SJCRH30 (cell line): ENCODE measurements at places on chromosomes 11 and 22.

GRCh38 chr11:83350187-83350586 lies 64.0 kb upstream of the CCDC90B start:
- no peaks in the 10 kb centered on the region for H3K27me3 ChIP-seq
- H3K27ac ChIP-seq: no peak overlapping the region
- H3K36me3 ChIP-seq: no peaks in the 10 kb centered on the region

DNA sequence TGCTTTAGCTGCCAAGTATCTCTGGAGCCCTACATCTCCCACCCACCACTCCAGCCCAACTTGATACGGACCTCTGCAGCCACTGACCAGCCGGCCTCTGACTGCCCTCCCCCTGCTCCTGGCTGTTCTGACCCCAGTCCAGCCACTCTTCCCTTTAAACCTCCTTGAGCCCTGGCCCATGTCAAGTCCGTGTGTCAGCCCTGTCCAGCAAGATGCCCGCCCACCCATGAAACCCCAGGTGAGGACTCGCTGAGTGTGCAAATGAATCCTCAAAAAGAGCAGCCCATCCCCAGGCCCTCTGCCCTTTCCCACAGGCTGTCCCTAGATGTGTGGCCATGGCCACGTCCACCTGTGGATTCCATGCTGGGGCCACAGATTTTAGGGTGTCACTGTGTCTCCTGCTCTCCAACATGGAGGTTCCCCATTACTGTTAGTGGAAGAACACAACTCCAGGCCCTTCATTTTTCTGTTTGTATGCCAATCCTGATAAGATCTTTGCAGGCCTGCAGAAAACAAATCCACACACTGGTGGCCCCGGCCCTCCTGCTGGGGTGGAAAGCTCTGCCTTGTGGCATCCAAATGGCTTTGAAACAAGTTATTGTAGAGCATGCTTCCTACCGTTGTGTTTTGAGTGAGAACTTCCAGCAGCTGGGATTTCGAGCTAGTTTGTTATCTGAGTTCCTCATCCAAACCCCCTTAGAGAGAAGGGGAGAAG lies 22.7 kb upstream of the ADORA2A start:
- H3K27me3 ChIP-seq: no peaks in the 10 kb centered on the region
- H3K36me3 ChIP-seq: peaks cover 16% of the 10 kb centered on the region
- DNase-seq: no peak

GRCh38 chr11:78112582-78113275 lies 26.7 kb downstream of the ALG8 start:
- H3K27me3 ChIP-seq: no peaks in the 10 kb centered on the region
- no peak for DNase-seq
- H3K4me3 ChIP-seq: no peak overlapping the region
- peaks cover 2% of the 10 kb centered on the region; the same call in 1 of the 2 replicates for H3K4me1 ChIP-seq

GRCh38 chr11:68146704-68147474 lies 25.7 kb upstream of the CHKA start:
- DNase-seq: peak; percentile 67
- H3K27ac ChIP-seq: no peak overlapping the region
- no peaks in the 10 kb centered on the region for H3K27me3 ChIP-seq
- H3K4me1 ChIP-seq: peaks cover 4% of the 10 kb centered on the region; the same call in 1 of the 2 replicates
- no peak overlapping the region for H3K4me3 ChIP-seq
- H3K36me3 ChIP-seq: no peaks in the 10 kb centered on the region

DNA sequence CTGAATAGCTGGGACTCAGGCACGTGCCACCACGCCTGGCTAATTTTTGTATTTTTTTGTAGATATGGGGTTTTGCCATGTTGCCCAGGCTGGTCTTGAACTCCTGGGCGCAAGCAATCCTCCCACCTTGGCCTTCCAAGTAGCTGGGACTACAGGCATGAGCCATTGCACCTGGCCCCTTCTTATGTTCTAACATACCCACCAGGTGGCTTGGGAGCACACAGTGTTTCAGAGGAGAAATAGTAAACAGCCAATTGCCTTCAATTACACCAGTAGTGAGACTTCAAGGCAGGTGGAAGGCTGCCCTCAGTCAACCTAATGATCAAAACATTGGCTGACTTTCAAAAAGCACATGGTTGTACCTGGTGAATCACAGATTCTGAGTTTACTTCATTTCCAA lies 167.2 kb downstream of the SWAP70 start:
- no peak overlapping the region for H3K4me3 ChIP-seq
- H3K27ac ChIP-seq: no peak overlapping the region
- H3K36me3 ChIP-seq: no peaks in the 10 kb centered on the region
- H3K4me1 ChIP-seq: no peaks in the 10 kb centered on the region
- no peaks in the 10 kb centered on the region for H3K27me3 ChIP-seq
- DNase-seq: no peak

- DNase-seq: no peak
- H3K4me1 ChIP-seq: no peaks in the 10 kb centered on the region
- H3K4me3 ChIP-seq: no peak overlapping the region
- no peaks in the 10 kb centered on the region for H3K27me3 ChIP-seq
These were observed 62.8 kb downstream of the DDX10 start for GRCh38 chr11:108727665-108728064.

- no peak overlapping the region for H3K27ac ChIP-seq
- no peaks in the 10 kb centered on the region for H3K27me3 ChIP-seq
- H3K4me1 ChIP-seq: no peaks in the 10 kb centered on the region
- H3K4me3 ChIP-seq: no peak overlapping the region
- no peaks in the 10 kb centered on the region for H3K36me3 ChIP-seq
These were observed 6.8 kb upstream of the TMEM123 start for GRCh38 chr11:102459393-102459792.

DNA sequence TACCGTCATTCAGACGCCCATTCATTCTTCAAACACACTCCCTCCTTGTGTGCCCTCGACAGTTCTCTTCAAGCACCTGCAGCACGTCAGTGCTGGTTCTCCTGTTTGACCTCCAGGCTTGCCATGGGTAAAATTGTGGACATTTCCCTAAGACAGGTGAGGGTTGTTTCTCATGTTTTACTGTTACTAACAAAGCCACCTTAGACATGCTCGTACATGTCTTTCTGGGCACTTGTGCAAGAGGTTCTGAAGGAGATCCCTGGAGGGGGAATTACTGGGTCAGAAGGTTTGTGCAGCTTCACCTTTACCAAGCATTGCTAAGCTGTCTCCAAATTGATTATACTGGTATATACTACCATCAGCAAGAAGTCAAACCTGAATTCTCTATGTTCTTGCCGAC lies 189.7 kb upstream of the TMEM45B start:
- H3K27ac ChIP-seq: no peak overlapping the region
- H3K4me1 ChIP-seq: no peaks in the 10 kb centered on the region
- H3K4me3 ChIP-seq: no peak overlapping the region

DNA sequence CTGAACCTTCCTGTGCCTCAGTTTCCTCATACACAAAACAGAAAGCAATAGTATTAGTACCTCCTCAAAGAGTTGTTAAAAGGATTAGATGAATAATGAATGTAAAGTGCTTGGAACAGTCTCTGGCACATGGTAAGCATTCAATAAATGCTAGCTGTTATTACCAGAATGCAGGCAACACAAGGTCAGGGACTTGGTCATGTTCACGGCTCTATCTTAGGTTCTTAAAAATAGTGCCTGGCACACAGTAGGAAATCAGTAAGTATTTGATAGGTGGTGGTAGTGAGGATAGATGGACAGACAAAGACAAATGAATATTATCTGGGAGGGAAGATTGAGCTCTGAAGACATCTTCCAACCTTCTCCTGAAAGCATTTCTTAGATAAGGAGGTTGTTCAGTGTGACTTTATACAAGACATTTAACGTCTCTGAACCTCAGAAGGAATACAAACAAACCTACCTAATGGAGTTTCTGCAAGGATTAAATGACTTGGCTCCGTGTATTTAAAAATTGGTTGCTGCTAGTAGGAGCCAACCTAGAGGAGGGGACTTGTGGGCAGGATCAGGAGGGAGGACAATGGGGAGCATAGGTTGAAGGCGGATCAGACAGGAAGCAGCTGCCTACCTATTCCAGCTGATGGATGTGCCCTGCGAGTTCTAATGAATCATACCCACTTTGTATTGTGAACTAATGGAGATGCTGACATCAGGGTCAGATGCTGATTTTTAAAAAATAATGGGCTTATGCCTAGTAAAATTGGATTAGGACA lies 94.1 kb downstream of the DBX1 start:
- H3K4me3 ChIP-seq: no peak overlapping the region
- H3K36me3 ChIP-seq: peaks cover 88% of the 10 kb centered on the region

DNA sequence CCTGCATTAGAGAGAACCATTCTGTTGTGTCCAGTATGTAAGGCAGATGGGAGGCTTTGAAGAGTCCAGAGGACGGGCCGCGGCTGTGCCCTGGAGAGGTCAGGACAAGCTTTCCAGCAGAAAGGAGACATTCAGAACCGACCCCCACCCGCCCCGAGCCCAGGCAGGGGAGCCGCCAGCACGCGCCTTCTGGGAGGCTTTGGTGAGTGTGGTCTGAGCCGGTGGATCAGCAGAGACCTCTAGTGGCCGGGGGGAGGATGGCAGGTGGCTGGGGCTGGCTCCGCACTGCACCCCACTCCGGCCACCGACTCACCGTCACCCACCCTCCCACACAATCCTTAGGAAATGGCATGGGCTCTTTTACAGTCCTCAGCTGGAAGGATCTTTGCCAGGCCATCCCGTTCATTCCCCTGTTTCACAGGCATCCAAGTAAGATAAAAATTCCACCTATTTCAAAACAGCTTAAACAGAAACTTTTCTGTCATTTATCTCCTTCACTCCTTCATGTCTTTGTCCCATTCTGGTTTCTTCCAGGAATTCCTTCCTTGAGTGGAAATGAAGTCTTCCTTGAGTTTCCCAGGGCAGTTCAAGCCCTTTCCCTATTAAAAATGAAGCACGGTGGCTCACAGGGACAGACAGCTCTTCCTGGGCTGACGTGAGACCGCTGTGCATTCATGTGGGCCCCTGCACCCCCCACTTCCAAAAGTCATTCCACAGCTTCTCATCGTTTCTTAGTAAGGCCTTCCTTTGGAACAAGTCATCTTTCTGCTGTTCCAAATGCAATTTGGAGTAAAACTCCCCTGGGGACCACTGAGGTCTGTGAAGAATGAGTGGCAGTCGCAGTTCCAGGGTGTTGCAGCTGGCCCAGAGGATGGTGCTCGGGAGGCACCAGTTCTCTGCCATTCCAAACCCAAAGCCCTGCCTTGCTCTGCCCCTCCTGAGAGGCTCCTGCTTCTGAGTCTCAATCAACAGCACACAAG lies 91.0 kb downstream of the FEZ1 start:
- no peaks in the 10 kb centered on the region for H3K36me3 ChIP-seq
- peak; percentile 81 for DNase-seq
- peak overlapping the region; percentile 35 for H3K4me3 ChIP-seq
- peak overlapping the region; percentile 98 for H3K27ac ChIP-seq
- H3K27me3 ChIP-seq: no peaks in the 10 kb centered on the region

DNA sequence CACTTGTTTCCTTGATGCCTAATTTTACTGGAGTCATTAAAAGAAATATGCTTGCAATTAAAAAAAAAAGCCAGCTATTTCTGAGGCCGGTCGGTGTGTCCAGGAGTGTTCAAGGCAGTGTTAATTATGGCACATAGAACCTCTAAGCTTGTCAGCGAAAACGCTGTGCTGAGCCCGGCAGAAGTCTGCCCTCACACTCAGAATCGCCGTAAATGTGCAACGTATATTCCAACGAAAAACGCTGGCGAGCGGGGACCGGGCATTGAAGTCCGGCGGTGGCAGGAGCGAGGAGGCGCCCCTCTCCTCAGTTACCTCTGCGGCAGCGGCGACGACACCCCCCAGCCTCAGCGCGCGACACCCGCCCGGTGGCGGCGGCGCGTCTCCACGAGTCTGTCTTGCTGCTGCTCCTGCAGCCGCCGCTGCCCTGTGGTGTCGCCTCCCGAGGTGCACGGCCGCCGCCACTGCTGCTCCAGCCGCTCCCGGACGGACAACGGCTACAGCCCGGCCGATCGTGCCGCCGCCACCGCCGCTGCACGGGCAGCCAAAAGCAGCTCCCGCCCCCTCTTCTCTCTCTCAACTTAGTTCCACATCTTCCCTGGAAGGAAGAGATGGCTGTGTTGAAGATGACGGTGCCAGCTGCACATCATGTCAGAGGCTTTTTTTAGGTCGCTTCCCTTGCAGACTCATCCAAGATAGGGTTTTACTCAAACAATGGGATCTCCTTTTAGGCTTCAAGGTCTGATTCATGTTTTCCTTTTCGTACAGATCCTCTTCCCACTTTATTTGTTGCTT lies 56.0 kb downstream of the JAM3 start:
- DNase-seq: no peak
- H3K27me3 ChIP-seq: no peaks in the 10 kb centered on the region
- H3K36me3 ChIP-seq: peaks cover 19% of the 10 kb centered on the region; the same call in 1 of the 2 replicates
- H3K27ac ChIP-seq: no peak overlapping the region
- peaks cover 19% of the 10 kb centered on the region for H3K4me1 ChIP-seq

DNA sequence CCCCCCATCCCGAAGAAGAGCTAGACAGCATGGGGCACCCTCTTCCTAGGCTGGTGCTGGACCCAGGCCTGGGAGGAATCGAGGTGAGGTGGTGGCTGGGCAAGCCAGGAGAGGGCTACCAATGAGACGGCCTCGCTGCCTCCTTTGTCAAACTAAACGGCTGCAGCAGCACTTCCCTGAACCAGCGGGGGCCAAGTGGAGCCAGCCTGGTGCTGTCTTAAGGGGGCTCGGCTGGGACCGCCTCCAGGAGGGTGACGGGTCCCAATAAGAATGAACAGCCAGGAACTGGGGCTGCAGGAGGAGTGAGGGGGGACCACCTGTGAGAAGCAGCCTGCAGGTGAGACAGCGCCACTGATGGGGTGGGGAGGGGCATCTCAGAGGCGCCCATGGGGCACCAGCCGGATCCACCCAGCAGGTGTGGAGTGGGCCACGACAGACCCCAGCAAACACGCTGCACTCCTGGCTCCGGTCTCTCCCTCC lies 17.1 kb downstream of the IFT27 start:
- DNase-seq: no peak
- no peak overlapping the region for H3K27ac ChIP-seq
- no peaks in the 10 kb centered on the region for H3K4me1 ChIP-seq

- DNase-seq: no peak
- 0 out of 2 replicates have a peak, but pooled peaks cover 3% of the 10 kb centered on the region for H3K27me3 ChIP-seq
- no peaks in the 10 kb centered on the region for H3K4me1 ChIP-seq
- H3K27ac ChIP-seq: no peak overlapping the region
- no peaks in the 10 kb centered on the region for H3K36me3 ChIP-seq
- no peak overlapping the region for H3K4me3 ChIP-seq
These were observed 6.0 kb downstream of the PNPLA5 start for GRCh38 chr22:43885786-43886185.

GRCh38 chr22:32106930-32107329 lies 52.2 kb downstream of the C22orf42 start:
- DNase-seq: peak; percentile 49
- H3K36me3 ChIP-seq: no peaks in the 10 kb centered on the region

GRCh38 chr11:86287468-86287796 lies 14.6 kb upstream of the HIKESHI start:
- H3K4me1 ChIP-seq: 0 out of 2 replicates have a peak, but pooled peaks cover 2% of the 10 kb centered on the region
- no peaks in the 10 kb centered on the region for H3K27me3 ChIP-seq
- no peak for DNase-seq
- no peak overlapping the region for H3K4me3 ChIP-seq
- H3K36me3 ChIP-seq: peaks cover 9% of the 10 kb centered on the region

- no peaks in the 10 kb centered on the region for H3K27me3 ChIP-seq
- H3K4me1 ChIP-seq: no peaks in the 10 kb centered on the region
- no peak for DNase-seq
- H3K27ac ChIP-seq: no peak overlapping the region
- H3K4me3 ChIP-seq: 0 out of 2 replicates have a peak overlapping the region, but pooled peaks have one; percentile 21
These were observed 27.5 kb downstream of the FOLR3 start for GRCh38 chr11:72162891-72163492.
